ENCODE measurements at places on chromosomes 1 and 21.

GRCh38 chr1:198798923-198799386, 160.1 kb downstream of the PTPRC start:
- no peak for DNase-seq

- peak; percentile 82 for DNase-seq
Measured at GRCh38 chr1:156025876-156026275, 5.1 kb upstream of the SSR2 start.

GRCh38 chr1:2557482-2558400, 1.6 kb downstream of the TNFRSF14 start:
- DNase-seq: no peak

DNA sequence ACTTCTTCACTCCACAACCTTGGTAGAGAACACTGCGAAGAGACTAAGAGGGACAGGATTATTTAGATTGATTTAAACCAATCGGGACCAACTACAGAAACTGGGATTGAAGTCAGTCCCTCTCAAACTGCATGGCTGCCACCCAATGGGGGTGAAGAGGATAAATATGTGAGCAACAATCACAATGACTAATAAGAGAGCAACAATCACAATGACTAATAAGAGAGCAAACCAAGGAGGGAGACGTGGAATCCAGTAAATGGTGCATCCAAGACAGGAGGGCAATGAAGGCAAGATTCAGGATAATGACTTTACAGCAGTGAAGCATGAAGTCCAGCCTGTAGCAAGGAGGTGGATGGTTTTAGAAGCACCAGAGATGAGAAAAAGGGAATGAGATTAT, 322.8 kb downstream of the TTLL7 start:
- DNase-seq: no peak

GRCh38 chr1:63799307-63799706, 25.5 kb downstream of the ROR1 start:
- DNase-seq: no peak

DNA sequence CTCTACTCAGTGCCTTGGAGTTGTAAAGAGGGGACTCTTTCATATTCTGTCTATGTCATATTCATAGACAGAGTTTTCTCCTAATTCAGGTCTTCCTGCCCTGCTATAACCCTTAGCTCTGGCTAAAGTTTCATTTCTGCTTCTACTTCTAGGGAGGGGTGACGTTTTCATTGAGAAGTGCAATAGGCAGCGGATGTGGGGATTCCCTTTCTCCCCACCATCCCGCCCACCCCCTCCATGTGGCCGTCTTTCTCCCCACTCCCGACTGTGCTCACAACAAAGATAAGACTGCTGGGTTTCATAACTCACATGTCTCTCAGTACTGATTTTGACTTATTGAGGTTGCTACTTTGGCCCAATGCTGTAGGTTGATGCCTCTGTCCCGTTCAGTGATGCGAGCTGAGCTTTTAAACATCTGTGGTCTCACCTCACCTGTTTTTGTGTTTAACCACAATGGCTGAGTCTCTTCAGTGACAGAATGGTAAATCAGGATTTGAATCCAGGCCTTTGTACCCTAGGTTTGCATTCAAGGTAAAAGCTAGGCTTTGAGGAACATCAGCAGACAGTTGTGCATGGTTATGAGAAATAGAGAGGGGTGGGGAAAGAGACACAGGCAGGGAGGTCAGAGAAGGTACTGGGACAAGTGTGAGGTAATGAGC, 7.8 kb upstream of the KIF14 start:
- DNase-seq: no peak

DNA sequence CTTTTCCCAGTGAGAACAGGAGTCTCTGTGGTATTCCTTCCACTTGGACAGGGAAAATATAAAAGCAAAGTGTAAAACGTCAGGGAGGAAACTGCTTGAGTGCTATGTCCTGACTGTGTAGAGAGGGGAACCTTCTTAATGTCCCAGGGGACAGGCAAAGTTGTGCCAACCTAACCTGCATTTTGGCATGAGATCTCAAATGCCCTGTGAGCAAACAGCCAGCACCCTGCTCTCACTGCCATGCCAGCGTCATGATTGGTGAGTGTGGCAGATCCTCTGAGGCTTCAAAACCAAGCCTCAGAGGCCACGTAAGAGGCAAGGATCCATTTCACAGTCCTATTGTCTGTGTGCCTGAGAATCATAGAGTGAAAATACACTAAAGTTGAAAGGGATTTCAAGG, 49.7 kb upstream of the RAP1A start:
- no peak for DNase-seq

DNA sequence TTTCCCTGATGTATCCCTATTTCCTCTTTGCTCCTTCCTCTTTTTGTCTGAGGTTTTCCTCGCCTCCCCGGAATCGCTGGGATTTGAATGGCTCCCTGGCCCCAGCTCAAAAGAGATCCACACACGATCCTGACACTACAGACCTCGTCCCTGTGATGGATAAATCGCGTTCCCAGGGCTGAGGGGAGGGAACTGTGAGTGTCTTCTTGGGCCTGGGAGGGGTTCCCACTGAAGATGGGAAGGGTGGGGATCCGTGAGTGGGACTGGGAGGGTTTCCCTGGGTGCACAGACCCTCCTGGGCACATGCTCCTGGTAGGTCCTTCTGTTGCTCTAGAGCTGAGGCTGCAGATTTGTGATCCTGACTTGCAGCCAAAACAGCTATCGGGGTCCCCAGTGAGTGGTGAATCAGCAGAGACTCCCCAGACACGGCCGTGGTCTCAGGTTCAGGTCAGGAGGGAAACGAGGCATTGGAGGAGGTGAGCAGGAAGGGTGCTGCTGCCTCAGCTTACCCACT, 591.0 kb downstream of the PTPRU start:
- DNase-seq: no peak

- peak; percentile 50 for DNase-seq
Measured at GRCh38 chr1:155137154-155137949, 1.7 kb downstream of the SLC50A1 start.

DNA sequence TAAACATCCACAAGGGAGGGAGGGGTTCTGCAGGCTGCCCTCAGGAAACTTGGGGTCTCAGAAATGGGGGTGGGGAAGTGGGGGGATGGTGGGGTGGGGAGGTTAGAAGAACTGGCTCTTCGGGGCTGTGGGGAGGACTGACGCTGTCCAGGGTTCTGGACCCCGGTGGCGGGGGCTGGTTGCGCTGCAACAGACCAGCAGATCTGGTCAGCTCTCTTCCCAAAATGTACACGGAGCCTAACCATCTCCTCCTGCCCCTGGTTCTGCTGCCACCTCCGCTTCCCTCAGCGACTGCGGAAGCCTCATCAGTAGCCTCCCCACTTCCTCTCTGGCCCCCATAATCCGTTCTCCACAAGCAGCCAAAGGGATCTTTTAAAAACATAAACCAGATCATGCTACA, 29.3 kb upstream of the C1QA start:
- DNase-seq: no peak

Measured in hematopoietic multipotent progenitor cell treated with erythropoietin and hydrocortisone succinate and interleukin-3 and kit ligand, for 4 days (in vitro differentiated cells).